ENCODE measurements at places on chromosomes 11 and 22.
A peak's percentile ranks its signal among the peaks of the same experiment; 100 is the strongest.

GRCh38 chr22:17084554-17085276 is at the start of gene IL17RA:
TSS of gene IL17RA (plus strand) at chr22:17085000. CDS start at chr22:17085092, 92 bp downstream.
- peak; percentile 91 for DNase-seq

DNA sequence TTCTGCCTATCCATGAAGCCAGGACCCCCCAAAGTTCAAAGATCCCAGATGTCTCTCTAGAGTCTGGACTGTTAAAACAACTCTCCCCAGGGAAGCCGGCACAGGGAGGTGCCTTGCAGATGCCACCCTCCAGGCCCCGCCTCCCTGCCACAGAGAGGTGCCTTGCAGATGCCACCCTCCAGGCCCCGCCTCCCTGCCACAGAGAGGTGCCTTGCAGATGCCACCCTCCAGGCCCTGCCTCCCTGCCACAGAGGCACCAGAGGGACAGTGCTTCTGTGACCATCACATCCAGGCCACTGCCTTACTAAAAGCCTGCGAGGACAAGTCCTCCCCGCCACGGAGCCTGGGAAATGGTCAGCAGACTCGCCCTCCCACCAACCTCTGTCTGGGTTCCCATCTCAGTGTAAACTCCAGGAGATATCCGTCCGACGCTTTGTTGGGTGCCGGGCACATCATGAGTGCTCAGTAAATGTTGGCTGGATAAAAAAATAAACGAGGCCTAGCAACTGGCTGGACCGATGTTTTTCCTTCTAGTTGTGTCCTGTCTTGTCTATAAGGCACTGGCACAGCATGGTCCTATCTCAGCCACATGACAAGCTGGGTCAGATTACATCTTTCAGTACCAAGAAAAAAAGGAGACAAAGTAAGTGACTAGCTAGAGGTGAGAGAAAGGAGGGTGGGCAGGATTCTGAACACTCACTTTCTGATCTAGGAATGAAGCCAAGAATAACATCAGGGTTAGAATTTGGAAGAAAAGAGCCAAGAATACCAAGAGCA is 91.2 kb upstream of the CSNK2A3 start:
- DNase-seq, result no peak

- no peak for DNase-seq
These were observed 2.1 kb downstream of the CSNK1E start for GRCh38 chr22:38314933-38315822.

DNA sequence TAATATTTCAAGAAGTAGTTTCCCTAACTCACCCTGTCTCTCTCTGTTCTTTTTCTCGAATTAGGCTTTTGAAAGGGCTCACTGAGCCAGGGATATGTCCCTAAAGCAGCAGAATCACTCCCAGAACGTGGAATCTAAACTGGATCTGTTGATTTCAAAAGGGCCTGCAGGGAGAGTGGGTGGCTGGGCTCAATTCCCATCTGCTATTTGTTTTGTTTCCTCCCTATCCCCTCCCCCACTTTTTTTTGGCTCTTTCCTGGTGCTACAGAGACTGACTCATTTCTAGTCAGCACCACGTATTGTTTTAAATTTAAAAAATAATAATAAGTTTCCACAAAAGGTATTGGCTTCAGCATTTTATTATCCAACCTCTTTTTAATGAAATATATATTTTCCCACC is 961.5 kb downstream of the FAM181B start:
- DNase-seq, result no peak

All from stimulated activated CD4-positive, alpha-beta T cell treated with anti-CD3 and anti-CD28 coated beads, Interleukin-12 subunit alpha, Interleukin-12 subunit beta, amount 100 ng/mL, for 24 hours (primary cell).